Mesothelial cell of epicardium (in vitro differentiated cells): ENCODE measurements at places on chromosomes 7 and 10. TPM values are rescaled to one million over a fixed set of nuclear protein-coding genes. Genes with fewer than 3 reads are reported as not detected.

GIMAP6 gene
- total RNA-seq, result not detected in 3 replicates

NRCAM gene
- total RNA-seq, result 5.0 to 6.2 TPM (median 5.7 TPM) in 3 replicates

NOBOX gene
- not detected in 3 replicates for total RNA-seq

BMPR1A gene
- total RNA-seq, result 96.1 to 106 TPM (median 100.0 TPM) in 3 replicates

MAP3K8 gene
- 25.0 to 29.0 TPM (median 25.3 TPM) in 3 replicates for total RNA-seq

RHOBTB1 gene
- total RNA-seq, result 50.3 to 52.5 TPM (median 51.2 TPM) in 3 replicates

ZNF365 gene
- total RNA-seq, result not detected in 3 replicates

VSTM2A gene
- not detected in 3 replicates for total RNA-seq

EBF3 gene
- 1.1 to 1.4 TPM (median 1.2 TPM) in 3 replicates for total RNA-seq

LIPK gene
- total RNA-seq, result not detected in 3 replicates

MCM7 gene
- 170 to 172 TPM (median 171 TPM) in 3 replicates for total RNA-seq
